ENCODE measurements at places on chromosomes 2 and 18.

DNA sequence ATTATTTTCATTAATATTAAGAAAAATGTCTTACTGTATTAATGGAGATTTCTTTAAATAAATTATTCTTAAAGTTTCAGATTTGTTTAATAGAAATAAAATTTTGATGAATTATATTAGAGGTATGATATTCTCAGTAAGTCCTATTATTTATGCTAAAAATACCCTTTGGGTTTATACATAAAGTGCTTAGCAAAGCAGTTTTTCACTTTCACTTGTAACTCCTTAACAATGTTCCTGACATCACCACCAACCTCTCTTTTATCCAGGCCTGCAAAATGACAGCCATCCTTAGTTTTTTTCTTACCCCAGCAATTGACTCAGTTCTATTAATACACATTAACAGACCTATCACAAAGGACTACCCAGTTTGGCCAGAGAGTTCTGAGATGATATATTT lies 170.4 kb downstream of the CD226 start:
- DNase-seq: no peak

DNA sequence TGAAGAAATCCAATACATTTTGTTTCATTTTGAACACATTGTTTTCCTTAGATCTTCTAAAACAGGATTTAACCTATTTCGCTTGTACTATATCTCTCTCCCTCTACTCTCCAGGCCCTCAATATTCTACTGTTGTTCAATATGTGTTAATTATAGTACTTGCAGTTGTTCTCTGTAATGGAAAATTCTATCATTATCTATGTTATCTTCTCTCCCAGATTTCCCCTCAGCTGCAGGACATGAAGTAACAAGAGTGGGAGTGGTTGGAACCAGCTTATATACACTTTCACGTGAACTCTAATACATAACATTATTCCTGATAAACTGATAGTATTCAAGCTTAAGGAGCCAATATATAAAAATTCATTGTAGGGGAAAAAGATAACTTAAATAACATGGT lies 7.0 kb upstream of the STRN start:
- no peak for DNase-seq

DNA sequence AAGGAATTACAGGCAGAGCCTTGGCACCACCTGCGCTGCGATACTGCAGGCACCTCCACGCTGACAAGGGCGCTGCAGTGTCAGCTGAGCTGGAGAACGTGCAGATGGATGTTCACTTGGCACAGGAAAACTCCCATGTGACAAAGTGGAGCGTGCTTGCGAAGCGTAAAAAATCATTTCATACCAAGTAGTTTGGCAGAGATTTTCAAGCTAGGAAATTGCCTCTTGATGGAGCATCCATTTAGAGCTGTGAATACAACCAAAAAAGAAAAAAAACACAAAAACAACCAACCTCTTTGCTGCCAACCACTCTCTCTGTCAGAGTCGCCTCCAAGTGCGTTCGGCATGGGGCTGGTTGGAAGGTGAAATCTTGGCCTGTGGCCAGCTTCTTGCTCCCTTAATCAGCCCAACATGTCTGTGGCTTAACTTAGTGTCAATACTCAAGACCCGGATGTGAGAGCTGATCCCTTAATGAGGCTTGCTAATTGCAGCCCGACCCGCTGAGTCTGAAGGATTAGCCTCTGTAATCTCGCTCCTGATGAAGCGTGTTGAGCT lies 38.1 kb downstream of the ACOXL start:
- no peak for DNase-seq

DNA sequence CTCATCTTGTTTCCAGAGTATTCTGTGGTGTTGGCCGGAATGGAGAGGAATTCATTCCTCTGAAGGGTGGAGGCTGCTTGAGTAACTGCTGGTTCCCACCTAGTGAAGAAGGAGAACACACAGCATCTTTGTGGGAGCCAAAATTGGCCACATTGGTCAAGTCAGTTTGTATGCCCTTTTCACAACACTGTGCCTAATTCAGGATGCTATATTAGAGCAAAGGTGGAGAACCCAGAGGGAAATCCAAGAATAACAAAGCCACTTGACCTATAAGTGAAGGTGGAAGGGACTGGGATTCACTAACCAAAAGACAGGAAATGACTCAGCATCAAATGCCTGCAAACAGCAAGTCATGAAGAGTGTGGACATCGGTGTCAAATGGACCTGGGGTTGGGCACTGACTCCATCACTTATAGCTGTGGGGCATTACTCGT lies 27.3 kb upstream of the MLPH start:
- DNase-seq: peak; percentile 51

DNA sequence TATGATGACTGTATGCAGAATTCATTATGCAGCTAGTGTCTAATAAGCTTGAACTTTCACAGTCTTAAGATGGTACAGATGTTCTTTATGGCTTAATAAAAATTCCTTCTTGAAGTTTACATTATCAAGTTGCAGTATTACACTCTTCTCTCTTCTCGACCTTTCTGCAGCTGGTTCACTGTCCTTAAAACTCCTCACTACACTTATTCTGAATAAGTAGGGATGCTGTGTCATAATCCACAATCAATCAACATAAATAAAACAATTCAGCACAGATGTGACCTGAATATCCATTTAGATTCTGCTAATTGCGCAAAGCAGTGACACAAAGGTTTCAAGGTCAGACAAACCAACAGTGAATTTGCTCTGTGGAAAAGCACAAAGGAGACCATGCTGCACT lies 356.8 kb downstream of the SUCLG1 start:
- DNase-seq: no peak

- DNase-seq: peak; percentile 45
These were observed 222.2 kb downstream of the C1D start for GRCh38 chr2:67840460-67841068.

GRCh38 chr2:65228263-65228750 lies 676 bp downstream of the ACTR2 start:
- DNase-seq: peak; percentile 13

DNA sequence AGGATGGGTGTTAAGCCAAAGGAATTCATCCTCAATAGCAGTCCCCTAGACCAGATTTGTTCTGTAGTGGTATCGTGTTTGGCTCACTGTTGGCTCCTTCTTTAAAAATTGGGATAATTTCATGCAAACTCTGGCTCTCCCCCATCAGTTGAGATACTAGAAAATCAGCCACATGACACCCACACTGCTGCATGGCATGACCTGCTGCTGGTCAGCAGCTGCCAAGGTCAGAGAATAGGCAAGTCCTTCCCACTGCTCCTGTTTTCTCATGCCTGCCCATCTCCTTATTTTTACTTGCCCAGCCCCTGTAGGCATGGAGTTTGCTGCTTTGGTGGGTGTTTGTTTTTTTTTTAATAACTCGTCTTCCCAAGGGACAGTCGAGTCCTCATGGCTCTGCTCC lies 1.0 kb upstream of the SNRNP200 start:
- no peak for DNase-seq

- DNase-seq: peak; percentile 86
These were observed 21.2 kb downstream of the TEX44 start for GRCh38 chr2:231613663-231614558.

DNA sequence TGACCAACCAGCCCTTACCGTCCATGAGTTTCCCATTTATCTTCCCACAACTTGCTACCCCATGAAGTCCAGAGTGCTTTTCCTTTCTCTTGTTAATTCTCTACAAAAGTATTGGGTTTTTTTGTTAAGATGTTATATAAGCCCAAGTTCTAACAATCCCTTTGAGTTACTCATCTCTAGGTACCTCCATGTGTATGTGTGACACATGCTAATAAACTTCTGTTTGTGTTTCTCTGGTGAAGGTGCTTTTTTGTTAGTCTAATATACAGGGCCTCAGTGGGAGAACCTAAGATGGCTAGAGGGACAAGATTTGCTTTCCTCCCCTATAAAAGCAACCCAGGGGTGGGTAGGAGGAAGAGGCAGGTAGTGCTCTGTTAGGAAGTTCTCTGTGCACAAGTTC lies 31.8 kb upstream of the RMDN2 start:
- no peak for DNase-seq

- no peak for DNase-seq
These were observed 24.5 kb downstream of the MALT1 start for GRCh38 chr18:58695772-58696171.

DNA sequence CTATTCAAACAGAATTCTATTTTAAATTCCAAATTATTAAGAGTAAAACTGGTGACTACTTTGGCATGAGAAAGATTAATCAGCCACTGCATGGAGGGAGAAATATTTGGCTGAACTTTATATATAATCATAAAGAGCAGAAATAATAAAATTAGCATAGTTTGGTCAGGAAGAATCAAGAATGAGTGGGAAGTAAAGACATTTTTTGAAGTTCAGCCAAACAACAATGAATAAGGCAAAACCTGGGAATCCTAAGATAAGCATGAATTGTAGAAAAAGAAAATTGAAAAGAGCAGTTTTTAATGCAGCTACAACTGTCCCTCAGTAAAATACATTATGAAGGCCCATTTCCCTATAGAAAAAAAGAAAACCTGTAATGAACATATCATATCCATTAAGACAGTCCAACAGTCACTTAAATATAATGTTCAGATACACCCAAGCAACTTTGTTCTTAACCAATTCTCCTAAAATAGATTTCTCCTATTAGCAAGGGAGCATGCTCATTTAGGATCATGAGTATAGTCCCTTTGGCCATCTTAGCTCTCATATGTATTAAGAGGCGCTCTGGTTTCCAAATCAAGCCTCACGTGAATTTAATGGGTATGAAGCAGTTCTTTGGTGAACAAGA lies 6.5 kb downstream of the TMEM17 start:
- DNase-seq: no peak

- DNase-seq: peak; percentile 33
These were observed 26.9 kb downstream of the GCG start for GRCh38 chr2:162125138-162125537.

DNA sequence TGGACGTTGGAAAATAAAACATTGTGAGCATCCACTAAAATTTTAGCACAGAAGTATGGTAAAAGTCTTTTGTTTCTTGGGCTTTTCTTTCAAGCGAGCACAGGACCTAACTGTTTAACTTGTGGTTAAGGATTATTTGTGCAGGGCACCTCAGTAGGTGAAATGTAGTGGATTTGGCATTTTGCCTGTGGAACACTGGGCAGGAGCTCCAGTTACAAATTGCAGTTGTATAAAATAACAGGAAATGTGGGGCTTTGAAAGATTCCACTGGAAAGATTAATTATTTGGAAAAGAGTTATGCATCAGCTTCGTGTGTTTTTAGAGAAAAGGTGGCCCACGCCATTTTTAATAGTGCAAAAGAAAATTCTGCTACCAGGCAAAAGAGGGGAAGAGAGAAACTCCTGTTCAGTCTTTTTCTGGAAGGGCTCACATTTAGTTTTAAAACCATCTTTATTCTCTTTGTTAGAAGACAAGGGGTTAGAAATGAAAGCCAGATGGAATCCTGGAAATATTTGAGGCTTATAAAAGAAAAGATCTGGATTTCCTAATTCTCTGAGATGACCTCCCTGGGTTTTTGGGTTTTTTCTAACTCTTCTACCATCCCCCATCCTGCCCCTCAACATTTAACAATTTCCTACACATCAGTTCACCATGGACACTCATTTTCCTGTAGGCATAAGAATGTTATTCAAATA lies 144.3 kb upstream of the SERTAD2 start:
- DNase-seq: no peak

DNA sequence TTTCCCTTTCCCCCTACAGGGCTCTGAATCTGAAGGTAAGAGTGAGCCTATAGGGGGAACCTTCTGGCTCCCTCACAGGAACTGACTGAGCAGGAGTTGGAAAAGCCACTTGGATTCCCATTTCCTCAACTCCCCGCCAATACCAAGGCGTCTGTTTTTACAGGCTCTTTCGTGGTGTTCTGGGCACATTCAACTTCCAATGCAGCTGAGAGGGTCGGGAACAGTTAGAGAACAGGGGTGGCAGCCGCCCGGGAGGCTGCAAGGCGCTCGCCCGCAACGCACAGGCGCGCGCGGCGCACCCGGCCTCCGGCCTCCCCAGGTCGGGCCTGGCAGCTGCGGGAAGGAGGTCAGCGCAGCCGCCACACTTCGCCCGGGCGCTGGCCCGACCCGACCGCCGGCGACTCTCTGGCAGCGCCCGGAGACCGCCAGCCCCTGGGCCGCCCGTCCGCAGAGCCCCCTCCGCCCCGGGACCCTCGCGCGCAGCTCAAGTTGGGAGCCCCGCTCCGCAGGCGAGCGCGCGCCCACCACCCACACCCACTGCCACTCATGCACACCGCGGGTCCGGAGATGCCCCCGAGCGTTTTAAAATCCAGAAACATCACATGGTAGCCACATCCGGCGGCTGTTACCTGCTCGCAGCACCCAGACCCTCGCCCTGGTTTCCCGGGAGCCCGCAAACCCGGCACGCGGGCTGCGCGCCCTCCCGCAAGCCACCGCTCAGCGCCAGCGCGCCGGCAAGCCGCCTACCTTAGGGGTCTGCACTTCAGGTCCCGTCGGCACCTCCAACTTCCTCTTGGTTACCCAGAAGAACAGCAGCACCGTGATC lies 816 bp downstream of the GALNT14 start:
- peak; percentile 16 for DNase-seq
